ENCODE measurements at places on chromosomes 7 and 10.

- DNase-seq = no peak
Measured at GRCh38 chr10:22322641-22323160, 1.8 kb downstream of the BMI1 start.

DNA sequence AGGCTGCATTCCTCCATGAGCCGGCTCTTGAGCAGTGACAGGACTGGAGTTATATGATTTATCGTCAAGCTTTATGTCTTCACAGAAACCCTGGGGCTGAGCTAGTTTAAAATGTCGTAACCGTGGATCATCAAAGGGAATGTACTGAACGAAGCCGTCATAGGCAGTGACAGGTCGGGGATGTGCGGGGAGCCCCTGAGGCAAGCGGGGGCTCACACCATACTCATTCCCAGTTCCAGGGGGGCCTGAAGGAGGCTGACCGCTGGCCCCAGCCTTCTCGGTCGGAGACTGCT, 30.7 kb downstream of the JCAD start:
- no peak for DNase-seq

GRCh38 chr7:50676079-50676478, 106.6 kb downstream of the GRB10 start:
- no peak for DNase-seq

DNA sequence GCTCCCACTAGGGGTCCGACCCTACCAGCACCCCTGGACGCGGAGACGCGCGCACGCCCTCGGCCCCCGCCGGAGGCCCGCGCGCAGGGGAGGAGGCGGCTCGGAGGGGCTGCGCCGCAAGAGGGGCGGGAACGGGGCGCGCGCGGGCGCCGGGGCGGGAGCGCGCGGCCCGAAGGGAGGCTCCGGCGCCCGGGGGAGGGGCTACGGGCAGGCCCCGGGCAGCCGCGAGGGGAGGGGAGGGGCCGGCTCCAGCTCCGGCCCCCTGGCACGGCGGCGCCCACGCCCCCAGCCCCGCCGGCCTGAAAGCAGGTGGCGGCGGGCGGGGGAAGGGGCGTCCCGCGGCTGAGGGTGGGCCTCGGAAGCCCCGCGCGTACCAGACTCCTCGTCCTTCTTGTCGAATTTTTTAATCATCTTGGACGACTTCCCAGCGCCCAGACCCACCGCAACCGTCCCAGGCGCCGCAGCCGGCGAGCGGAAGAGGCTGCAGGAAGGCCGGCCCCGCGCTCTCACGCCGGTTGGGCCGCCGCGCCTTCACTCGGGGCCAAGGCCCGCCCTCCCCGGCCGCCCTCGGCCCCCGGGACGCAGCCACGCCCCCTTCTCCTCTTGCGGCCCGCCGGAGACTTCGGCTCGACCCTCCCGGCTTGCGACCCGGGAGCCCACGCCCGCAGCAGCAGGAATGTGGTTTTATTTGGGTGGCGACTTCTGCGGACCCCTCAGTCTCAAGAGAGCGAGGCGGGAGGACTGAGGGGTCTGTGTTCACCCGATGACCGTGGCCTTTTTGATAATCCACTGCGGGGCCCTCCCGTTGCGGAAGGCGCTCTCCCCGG, at the start of gene COPG2:
COPG2 (minus strand) TSS at position 491 of the 827 bp plus-strand sequence; CDS start at position 411, 80 bp downstream.
- DNase-seq = peak; percentile 90

DNA sequence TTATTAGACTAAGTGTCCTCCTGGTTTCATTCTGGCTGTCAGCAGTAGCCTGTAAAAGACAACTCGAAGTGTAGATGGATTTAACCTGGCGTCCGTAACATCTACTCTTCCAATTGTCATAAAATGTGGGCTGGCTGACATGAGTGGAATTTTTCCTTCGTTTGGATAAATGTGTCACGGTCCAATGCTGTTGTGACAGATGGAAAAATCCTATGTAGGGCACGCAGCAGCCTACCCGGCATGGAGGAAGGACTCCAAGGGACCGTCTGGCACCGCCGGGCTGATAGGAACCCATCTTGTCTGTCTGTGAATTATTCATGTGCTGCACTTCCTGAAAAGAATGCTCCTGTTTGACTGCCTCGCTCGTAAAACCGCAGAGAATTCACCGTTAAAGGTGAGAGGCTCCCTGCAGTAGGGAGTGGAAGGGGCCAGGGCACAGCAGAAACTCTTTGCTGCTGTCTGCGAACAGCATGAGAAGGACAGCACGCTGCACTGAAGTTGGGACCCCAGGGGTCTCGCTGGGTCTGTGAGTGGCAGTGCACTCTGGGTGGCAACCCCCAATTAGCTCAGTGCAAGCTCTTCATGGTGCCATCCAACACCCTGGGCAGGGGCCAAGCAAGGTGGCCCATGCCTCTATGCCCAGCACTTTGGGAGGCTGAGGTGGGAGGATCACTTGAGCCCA, 1.6 kb upstream of the ORAI2 start:
- DNase-seq = no peak

DNA sequence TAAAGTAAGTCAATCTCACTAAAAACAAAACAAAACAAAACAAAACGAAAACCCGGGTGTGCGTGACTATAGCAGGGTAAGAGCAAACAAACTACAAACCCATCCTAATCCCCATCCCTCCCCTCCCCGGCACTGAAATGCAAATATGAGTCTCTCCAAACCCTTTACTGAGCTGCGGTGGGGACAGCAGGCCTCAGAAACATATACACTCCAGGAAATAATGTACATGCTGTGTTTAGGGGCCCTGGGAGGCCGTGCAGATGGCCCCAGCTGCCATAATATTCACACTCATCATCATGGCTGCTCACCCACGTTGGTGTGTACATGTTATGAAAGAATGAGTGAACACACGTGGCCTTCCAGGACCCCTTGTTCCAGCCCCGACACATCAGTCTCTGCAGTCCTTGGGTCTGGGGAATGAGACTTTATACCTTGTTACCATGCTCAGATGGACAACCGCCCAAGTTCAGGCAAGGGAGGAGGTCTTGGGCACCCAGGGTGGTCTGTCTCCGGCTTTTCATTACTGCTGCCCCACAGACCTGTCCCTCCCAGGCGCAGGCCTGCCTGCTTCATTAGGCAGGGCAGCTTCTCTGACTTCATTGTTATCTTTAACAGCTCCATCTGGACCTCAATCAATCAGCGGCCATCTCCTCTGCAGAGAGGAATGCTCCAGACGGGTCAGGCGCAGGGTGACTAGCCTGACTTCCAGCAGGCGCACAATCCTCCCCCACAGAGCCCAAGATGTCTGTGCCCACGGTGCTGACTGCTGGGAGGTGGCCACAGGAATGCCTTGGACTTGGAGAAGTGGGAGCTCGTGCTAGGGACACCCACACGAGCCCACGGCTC, 20.6 kb downstream of the HSPA12A start:
- peak; percentile 16 for DNase-seq
